ENCODE measurements at places on chromosomes 5 and 9.
A peak's percentile ranks its signal among the peaks of the same experiment; 100 is the strongest.

DNA sequence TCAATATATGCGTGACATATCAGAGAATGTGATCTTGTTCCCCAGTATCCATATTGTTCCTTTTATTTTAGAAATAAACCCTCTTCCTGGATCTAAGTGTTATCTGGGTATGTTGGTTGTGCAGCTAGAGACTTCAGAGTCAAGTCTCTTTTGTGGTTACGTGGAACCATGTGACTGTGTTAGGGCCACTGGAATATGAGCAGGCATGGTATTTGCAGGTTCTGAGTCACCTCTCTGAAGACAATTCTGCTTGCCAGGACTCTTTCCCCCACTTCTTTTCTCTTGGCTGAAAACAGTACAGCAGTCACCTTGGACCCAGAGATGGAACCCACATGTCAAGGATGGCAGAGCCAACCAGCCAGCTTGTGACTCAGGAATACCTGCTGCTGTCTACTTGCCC lies 59.7 kb downstream of the ATP10B start:
- no peak for DNase-seq

DNA sequence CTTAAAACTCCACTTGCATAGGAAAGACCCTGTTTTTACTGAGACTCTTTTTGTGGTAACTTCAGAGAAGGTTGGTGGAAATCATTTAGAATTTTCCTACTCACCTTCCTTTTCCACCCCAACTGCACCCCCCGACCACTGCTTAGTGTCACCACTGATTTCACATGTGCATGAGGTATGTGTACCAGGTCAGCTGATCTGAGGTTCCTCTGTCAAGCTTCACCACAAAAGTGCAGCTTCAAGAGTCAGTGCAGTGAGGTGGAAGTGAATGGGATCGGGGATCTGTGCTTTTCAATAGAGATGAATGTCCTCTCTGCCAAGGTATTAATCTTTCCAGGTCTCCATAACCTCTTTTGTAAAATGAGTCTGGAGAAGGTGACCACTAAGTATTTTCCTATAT lies 260.5 kb upstream of the WWC1 start:
- no peak for DNase-seq

- DNase-seq, result no peak
Measured at GRCh38 chr5:112374818-112375217, 44.3 kb downstream of the EPB41L4A start.

DNA sequence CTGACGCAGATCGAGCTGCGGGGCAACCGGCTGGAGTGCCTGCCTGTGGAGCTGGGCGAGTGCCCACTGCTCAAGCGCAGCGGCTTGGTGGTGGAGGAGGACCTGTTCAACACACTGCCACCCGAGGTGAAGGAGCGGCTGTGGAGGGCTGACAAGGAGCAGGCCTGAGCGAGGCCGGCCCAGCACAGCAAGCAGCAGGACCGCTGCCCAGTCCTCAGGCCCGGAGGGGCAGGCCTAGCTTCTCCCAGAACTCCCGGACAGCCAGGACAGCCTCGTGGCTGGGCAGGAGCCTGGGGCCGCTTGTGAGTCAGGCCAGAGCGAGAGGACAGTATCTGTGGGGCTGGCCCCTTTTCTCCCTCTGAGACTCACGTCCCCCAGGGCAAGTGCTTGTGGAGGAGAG lies 4.6 kb upstream of the PHYHD1 start:
- DNase-seq, result peak; percentile 84

- no peak for DNase-seq
Measured at GRCh38 chr9:69265891-69266290, 59.1 kb upstream of the ENTREP1 start.

DNA sequence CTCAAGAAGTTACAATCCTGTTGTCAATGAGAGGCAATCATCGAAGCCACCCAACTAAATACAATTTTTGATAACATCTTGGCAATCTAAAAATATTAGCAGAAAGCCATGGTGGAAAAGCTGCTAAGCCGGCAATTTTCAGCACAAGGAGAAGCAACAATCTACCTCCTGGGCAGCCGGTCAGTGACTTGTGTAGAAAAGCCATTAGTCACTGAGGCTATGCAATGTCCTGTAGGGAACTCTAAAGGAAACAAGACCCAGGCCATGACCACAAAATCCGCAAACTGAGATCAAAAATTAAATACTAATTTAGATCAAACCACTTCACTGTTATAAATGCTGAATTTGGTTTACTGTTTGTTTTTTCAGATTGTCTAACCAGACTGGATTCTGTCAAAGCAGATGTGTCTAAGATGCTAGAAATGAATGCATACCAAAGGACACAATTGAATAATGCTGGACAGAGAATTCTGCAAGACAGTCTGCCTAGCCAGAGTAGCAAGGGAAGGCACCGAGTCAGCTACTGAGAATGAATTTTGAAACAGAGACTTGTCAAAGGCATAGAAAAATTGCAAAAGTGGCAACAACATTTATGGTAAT lies 384.8 kb downstream of the PRELID2 start:
- no peak for DNase-seq

DNA sequence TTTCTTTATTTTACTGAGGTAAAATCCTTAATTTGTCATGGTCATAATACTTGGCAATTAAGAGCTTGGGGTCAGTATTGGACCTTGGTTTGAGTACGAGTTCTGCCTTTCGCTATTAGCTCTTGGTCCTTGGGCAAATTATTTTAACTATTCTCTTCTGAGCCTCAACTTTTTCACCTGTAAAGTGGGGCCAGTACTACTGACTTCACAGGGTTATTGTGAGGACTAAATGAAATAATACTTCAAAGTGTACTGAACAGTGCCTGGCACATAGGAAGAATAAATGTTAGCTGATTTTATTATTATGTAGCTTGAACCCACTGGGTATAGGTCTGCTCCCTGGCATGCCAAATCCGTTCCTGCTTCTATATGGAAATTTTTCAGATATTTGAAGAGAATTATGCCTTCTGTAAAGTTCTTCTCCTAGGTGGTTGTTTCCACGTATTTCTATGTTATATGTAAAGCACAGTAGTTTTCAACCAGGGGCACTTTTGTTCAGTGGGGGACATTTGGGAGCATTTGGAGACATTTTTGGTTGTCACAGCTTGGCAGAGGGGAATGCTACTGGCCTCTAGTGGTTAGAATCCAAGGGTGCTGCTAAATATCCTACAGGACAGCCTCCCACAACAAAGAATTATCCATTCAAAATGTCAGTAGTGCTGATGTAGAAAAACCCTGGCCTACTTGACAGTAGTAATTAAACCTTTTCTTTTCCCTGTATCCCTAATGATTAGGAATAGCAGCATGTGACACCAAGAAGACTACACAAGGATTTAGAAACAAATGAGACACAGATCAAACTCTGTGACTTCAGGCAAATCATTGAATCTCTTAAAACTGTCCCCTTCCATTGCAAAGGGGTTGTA lies 4.5 kb downstream of the RCL1 start:
- no peak for DNase-seq

DNA sequence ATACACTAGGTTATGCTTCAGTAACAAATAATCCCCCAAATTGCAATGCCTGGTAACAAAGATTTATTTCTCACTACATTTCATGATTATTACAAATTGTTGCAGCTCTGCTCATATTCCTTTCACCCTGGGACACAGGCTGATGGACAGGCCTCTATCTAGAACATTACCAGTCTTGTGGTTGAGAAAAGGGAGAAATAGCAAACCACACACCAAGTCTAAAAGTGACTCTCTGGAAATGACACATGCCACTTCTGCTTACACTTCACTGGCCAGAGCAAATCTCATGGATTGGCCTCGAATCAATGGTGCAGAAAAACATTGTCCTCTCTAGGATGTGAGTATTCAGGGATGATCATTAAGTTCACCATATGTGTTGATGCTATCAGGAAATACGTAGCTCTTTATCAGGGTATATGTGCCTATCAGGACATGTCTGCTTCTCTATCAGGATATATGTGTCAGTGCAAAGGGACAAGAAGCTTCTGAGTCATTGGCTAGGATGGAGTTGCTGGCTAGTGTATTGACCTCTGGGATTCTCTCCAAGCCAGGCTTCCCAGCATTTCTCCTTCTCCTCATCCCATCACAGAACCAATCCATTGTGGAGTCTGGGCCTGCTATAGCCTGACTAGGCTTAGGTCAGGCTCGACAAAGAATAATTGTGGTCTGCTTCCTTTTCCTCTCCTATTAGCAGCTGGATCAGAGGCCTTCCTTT lies 91.1 kb upstream of the CEP78 start:
- no peak for DNase-seq

DNA sequence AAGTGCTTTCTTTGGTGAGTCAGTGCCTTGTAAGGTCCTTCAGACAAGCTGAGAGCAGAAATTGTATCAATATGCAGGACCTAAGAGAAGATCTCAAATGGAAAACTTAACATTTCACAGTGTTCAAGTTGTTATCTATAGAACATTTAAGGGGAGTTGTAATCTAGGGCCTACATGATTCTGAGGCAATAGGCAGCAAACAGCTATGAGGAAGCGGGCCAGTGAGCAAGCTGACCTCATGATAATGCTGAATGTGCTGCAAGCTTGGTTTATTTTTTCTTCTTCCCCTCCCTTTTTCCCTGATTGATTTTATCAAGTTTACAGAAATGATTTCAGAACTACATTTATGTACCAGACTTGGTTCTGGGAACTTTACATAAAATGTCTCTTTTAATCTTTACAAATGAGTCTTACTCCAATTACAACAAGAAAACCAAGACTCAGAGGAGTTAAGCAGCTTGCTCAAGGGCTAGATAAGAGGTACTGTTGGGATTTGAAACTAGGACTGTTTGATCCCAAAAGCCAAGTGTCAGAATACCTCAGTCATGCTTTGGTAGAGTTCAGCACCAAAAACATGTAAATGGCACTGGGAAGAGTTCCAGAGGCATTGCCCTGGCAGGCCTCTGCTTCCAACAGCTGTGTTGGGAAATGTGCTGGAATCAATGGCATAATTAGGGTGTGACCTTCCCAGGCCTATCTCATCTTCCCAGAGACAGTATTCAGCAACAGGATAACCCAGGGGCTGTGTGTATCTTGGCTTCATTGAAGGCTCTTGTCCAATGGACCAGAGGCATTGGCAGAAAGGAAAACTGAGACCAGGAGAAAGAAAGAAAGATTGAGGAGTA lies 130.1 kb downstream of the LRRC70 start:
- no peak for DNase-seq

GRCh38 chr5:147371290-147371689 lies 136.5 kb downstream of the STK32A start:
- DNase-seq, result no peak

- DNase-seq, result no peak
Measured at GRCh38 chr5:59254055-59254687, 639.4 kb downstream of the PDE4D start.

DNA sequence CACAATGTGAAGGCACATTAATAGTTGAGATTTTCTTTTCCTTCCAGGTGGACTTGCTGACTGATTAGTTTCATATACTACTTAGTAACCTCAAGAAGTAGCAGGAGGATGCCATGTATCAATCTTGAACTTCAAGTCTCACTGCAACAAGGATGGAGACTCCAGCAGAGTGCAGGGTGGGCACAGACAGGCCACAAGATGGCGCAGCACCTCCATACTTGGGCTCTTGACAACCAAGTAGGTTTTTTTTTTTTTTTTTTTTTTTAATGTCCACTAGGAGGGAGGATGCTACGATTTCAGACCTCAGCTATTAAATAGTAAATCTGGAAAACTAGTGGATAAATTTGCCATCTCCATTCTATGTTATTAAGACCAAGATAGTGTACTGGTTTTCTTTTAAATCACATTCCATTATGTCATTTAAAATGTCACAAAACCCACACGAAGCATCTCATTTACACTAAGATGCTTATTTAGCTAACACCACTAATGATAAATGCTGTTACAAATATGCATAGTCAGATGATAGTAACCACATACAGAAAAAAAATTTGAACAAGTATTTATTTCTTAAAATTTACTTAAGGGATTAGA lies 58.6 kb downstream of the IL6ST start:
- peak; percentile 84 for DNase-seq

GRCh38 chr5:150801117-150801927 lies 22.8 kb downstream of the SMIM3 start:
- DNase-seq, result no peak

- DNase-seq, result peak; percentile 83
Measured at GRCh38 chr5:66597183-66597757, 1.1 kb downstream of the MAST4 start.

All from upper lobe of right lung (tissue), 1 donor.